ENCODE measurements at places on chromosomes 5 and 9.

DNA sequence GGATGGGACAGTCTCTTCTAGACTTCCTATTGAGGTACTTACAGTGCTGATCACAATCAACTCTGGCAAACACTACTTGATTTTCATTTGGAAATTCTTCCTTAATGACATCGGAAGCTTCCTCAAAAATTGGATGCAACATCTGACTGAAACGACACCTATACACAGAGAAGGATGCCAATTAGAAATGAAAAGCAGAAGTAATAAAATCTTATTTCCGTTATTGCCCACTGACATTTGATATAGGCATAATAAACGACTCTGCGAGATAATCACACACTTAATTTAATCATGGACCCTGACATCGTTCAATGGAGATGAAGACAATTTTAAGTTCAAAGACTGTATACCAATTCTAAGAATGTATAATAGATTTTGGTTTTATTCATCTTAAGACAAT, 46.4 kb downstream of the ERP44 start:
- DNase-seq = no peak

DNA sequence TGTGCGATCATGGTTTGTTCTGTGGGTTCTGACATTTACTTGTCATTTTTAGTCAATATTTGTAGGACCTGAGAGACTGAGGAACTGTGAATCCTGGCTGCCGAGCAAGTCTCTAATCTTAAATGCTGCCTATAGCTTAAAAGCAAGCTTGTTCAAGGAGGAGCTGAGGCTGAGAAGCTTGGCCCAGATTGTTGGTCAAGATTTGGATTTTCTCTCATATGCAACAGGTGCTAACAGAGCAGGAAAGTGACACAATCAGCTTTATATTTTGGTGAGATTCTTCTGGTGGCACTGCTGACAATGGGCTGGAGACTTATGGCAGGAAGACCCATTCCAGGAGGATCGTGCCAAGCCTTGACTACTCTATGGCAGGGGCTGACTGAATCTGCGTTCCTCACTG, 192.5 kb downstream of the MAPKAP1 start:
- DNase-seq = no peak

- DNase-seq = no peak
These were observed 88.8 kb upstream of the EQTN start for GRCh38 chr9:27385606-27386322.

GRCh38 chr5:108174286-108174685, 207.6 kb downstream of the FBXL17 start:
- no peak for DNase-seq

DNA sequence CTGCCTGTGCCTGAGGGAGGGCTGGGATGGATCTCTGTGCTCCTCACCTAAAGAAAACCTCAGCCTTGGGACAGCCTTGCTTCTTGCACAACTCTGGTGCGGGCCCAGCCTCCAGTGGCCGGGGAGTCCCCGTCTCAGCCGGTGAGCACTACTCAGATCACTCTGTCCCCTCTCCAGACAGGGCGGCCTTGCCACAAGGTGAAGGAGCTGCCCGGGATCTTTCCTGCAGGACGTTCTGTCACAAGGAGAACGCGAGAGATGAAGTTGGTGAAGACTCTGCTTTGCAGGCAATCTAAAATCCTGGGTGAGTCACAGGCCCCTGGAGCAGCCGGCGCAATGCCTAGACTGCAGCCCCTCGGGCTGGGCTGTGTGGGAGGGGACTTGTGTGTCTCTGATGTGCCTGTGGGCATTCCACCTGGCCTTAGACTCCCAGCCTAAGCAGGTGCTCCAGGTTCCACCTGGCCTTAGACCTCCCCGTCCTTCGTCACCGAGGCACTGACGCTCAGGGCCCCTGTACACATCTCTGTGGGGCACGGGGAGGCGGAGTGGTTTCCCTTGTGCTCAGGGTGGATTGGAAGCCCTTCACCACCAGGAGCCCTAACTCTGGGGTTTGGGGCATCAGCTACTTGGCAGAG, 15.2 kb upstream of the IRX4 start:
- no peak for DNase-seq

GRCh38 chr5:156124708-156125107, 202.3 kb upstream of the SGCD start:
- DNase-seq = no peak

- DNase-seq = peak; percentile 56
These were observed 36.0 kb downstream of the SARDH start for GRCh38 chr9:133701981-133702797.

Data from NCI-H2107 (cell line).